Fibroblast of skin of back (primary cell): ENCODE measurements at places on chromosomes 13 and 19.

DNA sequence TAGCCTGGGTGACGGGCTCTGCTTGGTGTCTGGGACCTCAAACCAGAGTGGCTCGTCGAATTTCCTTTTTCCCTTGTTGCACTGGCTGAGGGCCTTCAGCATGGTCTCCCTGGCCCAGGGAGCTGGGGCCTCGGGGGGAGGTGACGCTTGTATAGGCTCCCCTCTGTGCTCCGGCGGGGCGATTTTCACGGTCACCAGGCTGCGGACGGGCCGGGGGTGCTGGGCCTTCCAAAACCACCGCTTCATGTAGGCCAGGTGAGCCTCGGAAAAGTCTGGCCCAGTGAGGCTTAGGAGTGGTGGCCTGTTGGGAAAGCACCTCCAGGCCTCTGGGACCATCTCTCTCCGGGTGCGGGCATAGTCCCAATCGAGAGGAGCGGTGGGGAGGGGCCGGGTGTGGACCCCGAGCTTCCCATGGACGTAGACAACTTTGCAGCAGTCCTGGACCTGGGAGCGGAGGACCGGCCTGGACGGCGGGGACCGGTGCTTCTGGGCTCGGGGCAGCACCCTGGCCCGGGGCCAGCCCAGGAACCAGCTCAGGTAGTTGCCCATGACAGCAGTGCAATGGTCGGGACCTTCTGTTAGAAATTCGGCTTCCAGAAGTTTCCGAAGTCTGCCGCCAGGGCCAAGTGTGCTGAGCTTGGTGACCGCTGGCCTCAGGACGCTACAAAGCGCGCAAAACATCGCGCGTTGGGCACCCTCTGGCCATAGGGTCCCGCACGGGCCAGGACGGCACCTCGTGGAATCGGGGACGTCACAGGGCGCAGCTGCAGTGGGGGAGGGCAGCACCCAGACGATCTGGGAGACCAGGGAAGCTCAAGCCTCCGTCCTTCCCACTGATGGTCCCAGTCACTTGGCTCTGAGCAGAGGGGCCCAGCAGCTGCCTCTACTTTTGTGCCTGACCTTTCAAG lies 41.6 kb upstream of the MTUS2 start:
- DNase-seq = no peak

GRCh38 chr13:104206450-104207044 lies 1140.3 kb upstream of the SLC10A2 start:
- no peak for DNase-seq

- DNase-seq = peak; percentile 64
Measured at GRCh38 chr19:41298348-41298964, 11.5 kb upstream of the CCDC97 start.

- no peak for DNase-seq
Measured at GRCh38 chr19:47141695-47142094, 11.1 kb downstream of the SAE1 start.

DNA sequence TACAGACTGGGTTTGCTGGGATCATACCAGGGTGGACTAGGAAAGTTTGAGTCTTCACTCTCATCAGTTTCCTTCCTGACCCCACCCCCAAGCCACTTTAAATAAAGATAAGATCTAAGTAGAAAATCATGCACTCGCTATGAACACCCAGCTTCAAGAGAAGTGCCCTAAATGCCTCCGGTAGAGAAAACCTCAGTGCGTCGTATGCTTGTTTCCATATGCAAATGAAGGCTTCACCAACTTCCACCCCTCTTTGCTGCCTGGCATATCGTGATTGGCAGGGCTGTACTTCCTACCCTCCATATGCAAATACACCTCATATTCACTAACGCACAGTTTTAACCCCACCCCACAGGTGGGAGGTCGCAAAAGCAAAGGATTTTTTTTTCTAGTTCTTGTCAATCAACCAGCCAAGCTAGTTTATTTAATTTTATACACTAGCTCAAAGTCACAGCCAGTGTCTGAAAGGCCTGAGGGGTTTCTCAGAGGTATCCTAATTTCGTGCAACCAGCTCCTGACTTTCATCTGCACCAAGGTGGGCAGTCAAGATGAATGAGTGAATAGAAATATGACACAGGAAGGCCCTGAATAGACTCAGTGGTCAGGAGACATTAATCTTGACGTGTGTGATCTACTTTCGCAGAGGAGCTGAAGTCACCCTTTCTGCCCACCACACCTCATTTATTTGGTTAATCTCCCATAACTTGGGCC lies 121.1 kb upstream of the TSHZ3 start:
- DNase-seq = no peak

DNA sequence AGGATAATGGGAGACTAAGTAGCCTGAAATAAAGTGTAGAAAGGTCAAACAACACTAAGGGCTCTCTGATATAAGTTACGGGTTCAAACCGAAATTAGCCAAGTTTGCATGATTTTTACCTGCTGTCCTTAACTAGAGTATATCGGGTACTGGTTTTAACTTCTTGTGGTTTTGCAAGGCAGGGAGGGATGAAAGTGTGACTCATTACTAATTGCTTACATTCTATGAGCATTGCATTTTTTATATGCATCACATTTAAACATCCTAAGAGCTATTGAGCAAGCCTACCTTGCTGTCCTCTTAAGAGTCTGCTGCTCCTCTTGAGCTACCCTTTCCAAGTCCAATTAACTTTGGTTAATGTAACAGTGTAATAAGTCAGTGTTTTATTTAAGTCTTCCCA lies 415.4 kb downstream of the SLITRK5 start:
- DNase-seq = no peak

DNA sequence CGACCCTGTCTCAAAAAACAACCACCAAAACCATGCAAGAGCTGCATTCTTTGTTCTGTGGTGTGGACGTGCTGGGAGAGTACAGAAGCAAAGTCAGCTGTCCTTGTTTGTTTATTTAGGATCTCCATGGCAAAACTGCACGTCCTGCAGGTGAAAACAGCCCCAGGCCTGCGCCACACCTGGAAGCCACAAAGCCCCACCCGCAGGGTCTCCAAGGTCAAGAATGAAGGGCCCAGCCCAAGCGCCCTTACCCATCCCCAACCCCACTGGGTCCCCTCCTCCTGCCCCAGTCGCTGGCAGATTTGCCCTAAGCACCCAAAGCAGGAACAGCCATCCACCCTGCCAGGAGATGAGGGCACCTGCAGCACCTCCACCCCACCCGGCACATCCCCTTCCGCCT lies 10.5 kb downstream of the MBD3 start:
- DNase-seq = no peak

DNA sequence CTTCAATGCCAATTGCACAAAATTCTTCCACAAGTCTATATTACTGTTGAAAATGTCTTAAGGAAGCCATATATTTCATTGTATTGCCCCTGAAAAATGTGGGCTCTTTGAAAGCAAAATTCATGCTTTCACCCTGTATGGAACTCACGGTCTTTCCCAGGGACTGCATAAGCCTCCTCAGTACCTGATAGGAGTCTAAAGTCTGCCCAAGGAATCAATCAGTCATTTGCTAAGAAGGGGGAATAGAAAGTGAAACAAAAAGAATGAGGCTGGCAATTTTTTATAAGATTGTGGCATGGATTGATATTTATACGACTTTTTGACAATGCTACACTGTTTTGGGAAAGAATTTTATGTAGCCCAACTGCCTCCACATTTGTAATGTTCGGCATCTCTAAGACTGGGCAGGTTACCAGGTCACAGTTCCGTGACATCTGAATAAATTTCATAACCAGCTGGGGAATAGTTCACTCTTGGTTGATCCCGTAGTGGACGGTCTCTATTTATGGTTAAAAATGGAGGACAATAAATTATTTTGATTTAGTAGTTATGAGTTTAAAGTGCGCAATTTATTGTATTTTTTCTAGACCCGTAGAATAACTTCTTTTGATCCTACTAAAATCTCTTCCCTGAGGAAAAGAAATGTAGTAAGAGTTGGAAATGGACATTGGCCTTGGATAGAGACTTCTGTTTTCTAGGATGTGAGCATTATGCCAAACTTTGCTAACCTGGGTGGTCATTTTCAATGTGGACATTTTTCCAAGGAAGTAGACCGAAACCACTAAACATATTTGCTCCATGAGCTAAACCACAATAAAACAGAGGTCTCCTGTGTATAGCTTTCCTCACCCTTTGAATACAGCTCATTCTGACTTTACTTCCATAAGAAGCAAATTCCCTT lies 1585.4 kb downstream of the EFNB2 start:
- no peak for DNase-seq

DNA sequence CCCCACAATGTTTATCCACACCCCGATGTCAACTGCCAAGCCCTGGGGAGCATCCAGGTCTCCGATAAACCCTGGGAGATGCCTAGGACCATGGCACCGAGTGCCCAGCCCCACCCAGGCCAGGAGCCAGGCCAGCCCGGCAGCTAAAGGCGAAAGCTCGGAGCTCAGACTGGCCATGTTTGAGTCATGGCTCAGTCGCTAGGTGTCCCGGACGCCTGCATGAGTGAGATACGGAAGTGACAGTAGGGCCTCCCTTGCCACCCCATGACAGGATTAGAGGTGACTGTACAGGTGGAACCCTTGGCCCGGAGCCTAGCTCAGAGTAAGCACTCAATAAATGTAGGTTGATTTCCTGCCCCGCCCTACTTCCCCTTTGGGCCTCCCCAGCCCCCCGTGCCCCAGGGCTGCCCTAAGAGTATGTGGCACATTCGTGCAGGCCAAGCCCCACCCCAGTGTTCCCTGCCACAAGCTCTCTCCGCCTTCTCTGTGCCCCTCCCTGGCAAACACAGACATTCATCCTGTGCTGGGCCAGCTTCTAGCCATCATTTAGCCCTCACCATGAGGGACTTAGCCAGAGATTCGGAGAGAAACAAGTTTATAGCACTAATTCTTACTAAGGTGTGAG lies 5.8 kb upstream of the TPM4 start:
- no peak for DNase-seq

DNA sequence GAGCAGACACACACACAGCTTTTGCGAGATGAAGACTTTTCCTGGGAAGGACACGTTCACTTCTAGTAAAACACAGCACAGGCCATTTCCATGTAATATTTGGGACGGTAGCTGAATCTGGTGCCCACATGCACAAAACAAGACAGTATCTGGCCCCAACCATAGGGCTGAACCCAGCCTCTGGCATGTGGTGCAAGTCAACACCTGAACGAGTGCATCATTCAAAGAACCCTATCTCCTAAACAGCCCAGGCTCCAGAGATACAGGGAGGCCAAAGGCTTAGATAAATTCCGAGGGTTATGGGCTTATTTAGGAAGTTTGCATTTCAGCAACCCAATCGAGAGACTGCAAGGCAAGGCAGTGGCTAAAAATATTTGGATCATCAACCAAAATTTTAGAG lies 2.7 kb upstream of the TFDP1 start:
- no peak for DNase-seq

- DNase-seq = no peak
Measured at GRCh38 chr13:36551445-36551844, 119.2 kb downstream of the CCNA1 start.

DNA sequence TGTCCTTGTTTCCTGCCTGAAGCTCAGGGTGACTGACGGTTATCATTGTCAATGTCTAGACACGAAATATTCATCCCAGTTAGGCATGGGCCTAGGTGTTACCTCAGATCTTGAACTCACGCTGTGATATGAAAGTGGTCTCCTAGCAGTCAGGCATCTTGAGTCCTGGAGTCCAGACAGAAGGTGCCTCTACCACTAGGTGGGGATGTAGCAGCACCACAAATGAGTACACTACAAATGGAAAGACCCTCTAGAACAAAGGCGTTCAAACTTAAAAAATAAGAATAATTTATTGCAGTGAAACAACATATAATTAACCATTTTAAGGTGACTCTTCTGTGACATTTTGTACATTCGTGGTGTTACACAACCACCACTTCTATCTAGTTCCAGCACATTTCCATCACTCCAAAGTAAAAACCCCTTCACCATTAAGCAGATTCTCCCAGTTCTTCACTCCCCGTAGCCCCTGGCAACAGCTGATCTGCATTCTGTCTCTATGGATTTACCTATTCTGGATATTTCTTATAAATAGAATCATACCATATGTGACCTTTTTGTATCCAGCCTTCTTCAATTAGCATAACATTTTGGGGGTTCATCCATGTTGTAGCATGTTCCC lies 11.9 kb upstream of the FRY start:
- DNase-seq = peak; percentile 65

GRCh38 chr19:51342631-51343569 lies 961 bp upstream of the VSIG10L start:
- DNase-seq = no peak

DNA sequence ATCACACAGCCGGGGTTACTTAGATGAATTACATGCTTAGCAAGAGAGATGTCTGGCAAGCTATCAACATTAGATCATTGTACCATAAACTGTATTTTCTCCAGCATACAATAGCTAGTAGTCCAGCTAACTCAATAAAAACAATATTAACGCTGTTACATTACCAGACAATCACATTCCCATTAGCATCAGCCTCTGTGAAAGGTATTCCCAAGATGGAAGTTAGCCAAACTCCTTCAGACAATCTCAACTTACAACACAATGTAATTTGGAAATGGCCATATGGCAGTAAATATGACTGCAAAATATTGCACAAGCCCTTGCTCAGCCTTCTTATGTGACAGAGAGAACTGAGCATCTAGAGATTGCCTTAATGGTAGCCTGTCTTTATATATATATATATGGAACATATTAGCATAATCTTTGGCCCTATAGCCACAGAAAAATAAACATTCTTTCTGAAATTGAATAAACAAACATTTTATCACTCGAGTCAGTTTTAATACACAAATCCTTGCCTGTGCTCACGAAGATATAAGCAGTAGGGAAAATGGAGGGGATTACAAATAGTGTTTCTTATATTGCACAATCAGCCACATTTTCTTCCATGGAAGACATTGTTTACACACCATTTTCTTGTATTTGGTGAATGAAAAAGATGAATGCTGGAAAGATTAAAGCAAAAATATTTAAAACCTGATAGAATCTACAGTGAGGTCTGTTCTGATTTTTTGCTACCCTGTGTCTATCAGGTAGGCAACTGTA lies 1060.5 kb downstream of the DIAPH3 start:
- DNase-seq = peak; percentile 24

DNA sequence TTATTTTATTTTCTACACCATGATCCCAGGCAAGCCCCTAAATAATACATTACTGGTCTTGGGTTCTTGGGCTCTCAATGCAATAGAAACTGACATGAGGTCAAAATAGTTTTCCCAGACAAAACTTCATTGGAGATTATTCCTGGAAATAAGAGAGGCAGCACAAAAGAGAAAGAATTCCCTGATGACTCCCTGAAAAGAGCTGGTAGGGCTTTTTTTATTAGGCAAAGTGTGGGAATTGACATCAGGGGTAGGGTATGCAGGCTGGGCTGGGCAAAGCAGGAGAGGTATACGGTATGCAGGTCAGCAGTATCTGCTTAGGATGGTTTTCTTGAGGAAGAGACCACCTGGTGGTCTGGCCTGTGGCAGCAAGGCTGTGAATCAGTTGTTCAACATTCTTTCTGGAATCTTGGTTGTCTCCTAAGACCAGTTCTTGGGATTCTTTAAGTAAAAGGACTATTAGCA lies 9.3 kb upstream of the IGFL3 start:
- peak; percentile 69 for DNase-seq

GRCh38 chr13:111489301-111489700 lies 168.9 kb downstream of the TEX29 start:
- DNase-seq = no peak

DNA sequence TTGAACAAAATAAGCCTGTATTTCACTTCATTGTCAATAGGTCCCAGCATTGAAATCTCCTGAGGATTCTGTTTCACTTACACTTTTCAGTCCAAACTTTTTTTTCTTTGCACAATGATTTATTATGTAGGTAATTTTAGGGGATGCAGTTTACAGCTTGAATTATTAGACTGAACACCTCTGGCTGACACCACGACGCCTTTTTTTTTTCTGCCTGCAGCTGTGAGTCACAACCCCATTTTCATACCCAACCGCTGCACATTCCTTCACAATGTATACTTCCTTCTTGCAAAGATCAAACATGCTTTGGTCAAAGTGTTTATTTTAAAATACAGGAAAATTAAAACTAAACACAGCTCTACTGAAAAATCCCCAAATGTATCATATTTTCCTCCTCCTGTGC lies 11.4 kb downstream of the ZIC2 start:
- DNase-seq = peak; percentile 55
